ENCODE measurements at places on chromosomes 5 and 9.
A peak's percentile ranks its signal among the peaks of the same experiment; 100 is the strongest.

GRCh38 chr5:75640826-75641225 lies 29.6 kb downstream of the ANKDD1B start:
- DNase-seq: no peak

DNA sequence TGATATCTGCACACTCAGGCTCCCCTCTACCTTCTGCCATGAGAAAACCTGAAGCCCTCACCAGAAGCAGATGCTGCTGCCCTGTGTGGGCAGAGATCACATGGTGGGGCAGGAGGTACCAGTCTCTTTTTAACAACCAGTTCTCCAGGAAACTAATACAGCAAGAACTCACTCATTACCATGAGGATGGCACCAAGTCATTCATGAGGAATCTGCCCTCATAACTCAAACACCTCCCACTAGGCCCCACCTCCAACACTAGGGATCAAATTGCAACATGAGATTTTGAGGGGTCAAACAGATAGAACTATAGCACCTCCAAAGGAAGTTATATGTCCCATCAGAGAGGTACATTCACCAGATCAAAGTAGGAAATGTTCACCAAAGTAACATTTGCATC lies 136.3 kb upstream of the SHB start:
- DNase-seq: peak; percentile 11

DNA sequence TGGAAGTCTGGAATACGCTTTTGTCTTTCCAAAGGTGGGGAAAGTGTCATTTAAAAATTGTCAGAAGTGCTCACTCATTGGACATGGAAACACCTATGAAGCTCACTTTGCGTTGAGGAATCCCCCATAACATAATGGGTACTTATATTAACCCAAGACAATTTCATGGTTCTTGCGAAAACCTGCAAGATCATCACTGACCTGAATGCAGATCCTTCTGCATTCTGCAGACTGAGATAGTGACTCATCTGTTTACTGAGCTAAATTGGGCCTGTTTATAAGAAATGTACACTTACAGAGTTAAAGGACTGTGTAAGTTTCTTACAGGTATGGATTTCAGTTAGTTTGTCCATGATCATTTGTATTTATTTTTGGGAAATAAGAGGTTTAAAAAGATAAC lies 153.0 kb downstream of the HMHB1 start:
- DNase-seq: no peak

DNA sequence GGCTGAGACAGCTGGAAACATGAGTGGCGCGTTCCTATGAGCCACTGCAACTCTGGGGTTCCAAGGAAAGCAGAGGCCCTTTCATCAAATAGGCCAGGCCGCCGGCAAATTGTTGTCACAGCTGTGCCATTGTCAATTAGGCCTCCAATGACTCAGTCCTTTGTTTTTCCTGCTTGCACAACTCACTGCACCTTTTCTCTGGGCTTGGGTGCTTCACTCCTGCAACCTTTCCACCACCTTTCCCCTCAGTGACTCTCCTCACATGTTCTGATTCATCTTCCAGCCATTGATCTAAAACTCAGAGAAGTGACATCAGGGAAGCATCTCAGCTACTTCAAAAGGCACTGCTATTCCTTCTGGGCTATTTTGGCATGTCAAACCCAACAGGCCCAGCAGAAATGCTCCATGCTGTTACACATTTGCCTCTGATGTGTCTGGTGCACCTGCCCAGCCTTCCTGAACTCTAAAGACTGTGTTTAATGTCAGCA lies 653.7 kb downstream of the NR2F1-AS1 start:
- no peak for DNase-seq

- DNase-seq: no peak
These were observed 151.1 kb upstream of the HAPLN1 start for GRCh38 chr5:83871533-83872395.

DNA sequence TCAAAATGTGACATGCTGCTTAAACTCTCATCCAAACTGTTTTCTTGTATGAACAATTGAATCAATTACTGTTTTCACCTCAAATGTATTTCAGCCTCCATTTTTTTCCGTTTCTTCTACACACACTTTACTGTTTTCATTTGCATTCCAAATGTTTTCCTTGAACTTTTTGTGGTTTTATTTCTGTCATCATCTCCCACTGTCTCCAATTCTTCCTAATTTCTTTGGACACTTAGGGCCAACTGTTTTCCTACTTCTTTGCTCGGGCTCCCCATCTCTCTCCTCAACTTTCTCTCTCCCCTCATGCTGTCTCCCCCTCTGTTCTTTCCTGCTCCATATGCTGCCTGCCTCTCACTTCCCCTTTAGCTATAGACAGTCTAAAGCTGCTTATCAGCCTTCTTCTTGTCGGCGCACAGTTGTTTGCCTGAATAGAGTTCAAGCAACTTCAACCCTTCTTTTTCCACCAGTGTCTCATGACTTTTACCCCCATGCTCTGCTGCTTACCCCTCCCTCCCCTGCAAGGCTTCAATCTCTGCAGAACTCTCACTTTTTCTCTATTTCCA lies 443.4 kb downstream of the DTWD2 start:
- no peak for DNase-seq

- no peak for DNase-seq
These were observed 3.4 kb downstream of the NPM1 start for GRCh38 chr5:171390883-171391677.

DNA sequence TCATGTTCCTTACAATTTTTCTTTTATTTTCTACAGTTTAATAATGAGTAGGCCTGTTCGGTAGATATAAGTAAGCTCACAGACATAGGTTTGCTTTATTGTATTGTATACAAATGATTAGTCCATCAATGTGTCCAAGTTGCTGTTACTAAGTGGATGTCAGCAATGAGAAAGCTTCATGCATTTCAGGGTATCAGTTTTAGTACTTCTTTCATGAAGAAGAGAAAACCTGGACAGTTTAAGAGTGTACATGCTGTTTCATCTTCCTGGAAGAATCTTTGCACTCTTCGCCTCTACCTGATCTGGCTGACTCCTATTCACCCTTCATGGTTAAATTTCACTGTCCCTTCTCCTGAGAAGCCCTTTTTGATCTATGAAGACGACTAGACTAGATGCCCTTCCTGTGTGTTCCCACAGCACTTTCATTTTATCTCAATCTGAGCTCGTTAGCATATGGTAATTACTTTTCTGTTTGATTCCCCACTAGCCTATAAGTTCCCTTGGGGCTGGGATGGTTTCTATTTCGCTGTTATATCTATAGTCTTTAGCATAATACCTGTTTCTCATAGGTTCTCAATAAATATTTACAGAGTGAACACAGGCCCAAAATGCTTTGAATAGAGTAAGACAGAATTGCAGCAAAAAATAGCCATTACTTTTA lies 70.7 kb downstream of the CETN3 start:
- no peak for DNase-seq

DNA sequence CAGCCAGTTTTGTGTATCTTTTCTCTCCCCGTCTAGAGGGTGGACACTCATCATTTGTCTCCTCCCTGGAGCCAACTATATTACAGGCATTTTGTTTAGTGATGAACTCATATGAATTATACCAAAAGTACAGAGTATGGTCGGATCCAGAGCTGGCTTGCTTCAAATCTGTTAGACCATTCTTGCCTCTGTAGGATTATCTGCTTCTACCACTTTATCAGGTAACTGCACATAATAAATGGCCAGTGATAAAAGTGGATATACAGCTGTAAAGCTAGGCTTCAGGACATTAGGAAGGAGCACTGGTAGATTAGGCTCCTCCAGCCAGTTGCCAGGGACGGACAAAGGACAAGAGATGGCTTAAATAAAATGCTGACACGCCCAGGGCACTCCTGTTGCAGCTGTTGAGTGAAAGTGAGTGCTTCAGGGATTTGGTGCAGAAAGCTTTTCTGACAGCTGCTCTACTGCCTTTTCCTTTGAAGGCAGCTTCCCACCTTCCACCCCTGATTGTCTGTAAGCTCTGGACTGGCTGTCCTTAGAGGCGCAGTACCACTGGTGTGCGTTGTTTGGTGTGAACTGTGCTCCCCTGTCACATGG lies 259.2 kb downstream of the PDZD2 start:
- DNase-seq: no peak

GRCh38 chr9:109437286-109437685 lies 60.8 kb downstream of the PTPN3 start:
- no peak for DNase-seq

DNA sequence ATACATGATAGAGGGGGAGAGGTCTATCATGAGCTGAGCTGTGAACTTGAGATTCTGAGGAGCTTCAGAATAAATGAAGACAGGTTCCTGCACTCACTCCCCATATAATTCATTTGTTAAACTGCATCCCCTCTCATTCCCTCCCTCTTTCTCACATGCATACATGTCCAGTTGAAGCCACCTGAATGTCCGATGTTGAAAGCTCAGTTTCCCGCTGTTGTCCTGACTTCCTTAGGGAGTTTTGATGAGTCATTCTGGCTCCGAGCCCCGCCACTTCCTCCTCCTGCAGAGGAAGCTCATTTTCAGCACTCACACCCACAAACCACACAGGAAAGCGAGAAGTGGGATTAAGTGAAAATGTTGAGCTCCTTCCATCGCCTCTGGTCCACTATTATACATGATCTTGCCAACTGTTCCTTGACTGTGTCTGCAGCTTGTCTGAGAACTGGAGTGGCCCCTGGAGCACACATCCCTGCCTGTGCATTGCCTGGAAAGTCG lies 121.2 kb downstream of the CEMIP2 start:
- no peak for DNase-seq

DNA sequence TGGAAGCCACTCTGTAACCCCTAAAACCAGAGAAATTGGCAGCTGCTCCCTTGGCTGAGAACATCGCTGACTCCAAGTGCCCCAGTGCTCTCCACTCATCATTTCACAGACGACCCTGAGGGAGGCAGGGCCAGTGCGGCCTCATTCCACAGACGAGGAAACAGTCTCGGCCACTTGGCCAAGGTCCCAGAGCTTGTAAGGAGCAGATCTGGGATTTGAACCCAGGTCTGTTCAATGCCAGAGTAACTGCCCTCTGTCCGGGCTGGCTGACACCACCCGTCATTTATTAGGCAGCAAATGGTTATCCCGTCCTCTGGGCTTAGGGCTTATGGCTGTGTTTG lies 19.9 kb upstream of the IER5L start:
- DNase-seq: no peak

DNA sequence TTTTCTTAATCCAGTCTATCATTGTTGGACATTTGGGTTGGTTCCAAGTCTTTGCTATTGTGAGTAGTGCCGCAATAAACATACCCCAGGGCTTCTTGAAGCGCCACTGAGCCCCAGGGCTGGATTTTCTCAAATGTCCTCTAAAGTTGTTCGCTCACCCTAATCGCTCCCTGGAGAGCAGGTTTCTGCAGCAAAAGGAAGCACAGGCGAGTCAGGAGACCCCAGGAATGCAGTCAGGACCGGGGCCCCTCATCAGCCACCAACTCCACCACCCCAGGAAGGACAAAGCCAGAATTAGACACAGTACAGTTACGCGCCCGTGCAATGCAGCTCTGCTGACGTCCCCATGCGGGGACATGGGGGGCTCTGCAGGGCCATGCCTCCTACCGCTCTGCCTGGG lies 15.7 kb upstream of the OBP2B start:
- DNase-seq: no peak

DNA sequence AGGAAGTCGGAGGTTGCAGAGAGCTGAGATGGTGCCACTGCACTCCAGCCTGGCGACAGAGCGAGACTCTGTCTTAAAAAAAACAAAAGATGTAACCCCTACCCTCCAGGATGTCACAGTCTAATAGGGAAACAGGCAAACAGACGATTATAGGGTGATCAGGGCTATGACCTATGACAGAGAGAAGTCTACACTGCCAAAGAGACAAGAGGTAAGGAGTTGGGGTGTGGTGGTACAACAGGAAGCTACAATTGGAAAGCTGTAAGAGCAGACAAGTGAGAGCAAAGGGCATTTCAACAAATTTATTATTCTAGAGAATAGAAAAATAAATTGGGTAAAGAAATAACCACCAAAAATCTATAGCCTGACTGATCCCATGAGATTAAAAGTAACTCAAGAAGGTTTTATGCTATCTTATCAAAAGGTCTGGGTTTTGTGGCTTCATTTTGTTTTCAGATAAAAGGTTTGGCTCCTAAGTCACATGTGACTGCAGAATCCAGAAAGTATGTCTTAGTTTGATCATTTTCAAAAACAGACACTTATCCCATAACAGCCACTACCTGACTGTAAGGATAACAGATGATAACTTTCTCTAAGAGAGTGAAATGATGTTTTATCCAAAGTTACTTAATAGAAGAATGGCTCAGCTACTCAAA lies 7.3 kb downstream of the CDC26 start:
- DNase-seq: no peak

GRCh38 chr5:26645659-26646058 lies 392.7 kb downstream of the CDH9 start:
- no peak for DNase-seq

DNA sequence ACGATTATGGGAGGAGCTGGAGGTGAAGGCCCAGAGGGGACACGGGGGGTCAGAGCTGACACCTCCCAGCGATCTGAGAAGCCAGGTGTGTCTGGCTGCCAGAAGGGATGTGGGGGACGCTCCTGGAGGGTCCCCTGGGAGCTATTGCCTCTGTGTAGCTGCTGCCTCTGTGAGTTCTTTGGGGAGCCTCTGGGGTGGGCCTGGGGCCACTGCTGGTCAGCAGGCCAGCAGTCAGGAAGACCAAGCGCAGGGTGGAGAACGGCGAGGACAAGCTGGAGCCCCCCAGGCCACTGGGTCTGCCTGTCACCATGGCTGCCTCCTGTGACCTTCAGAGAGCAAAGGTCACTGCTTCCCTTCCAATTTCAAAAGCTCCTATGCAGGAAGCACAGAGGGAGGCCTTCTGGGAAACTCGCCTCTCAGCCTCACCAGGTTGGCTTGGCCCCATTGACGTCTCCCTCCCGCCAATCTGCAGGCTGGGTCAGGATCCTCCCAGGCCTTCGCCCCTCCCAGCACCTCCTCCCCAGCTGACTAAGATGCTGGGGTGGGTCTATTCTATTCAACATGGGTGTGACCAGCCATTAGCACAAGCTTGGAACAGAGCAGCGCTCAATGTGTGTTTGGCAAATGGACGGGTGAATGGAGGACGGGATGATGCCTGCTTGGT lies 126.4 kb downstream of the GAPVD1 start:
- DNase-seq: no peak

- DNase-seq: no peak
These were observed 25.4 kb downstream of the GPR21 start for GRCh38 chr9:123058834-123059233.

- no peak for DNase-seq
These were observed 1200.6 kb downstream of the PTPRD start for GRCh38 chr9:9412241-9412640.

- no peak for DNase-seq
These were observed 1341.2 kb upstream of the CDH6 start for GRCh38 chr5:29852329-29852728.

DNA sequence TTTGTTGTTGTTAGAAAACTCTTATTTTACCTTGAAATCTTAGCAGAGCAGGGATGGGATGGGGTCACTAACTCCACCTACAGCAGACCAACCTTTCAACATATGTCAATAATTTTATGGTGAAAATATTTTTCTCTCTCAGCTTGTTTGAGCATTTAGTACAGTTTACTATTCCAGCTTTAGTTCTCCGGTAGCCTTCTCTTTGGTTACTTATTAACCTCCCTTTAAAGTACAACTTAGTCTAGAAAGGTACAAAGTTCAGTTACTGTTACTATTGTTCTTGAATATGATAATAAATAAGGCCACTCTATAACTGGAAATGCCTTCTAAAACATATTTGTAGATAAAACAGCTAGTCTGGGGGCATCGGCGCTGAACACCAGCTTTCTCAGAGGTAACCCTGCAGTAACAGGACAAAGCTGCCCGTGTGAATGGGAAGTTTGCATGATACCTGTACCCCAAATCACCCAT lies 233.3 kb downstream of the PCSK1 start:
- no peak for DNase-seq

- no peak for DNase-seq
These were observed 53.9 kb upstream of the RORB start for GRCh38 chr9:74443036-74443750.
